Upper lobe of left lung (tissue), 6 donors: ENCODE measurements at places on chromosomes 16 and 17. TPM values are rescaled to one million over a fixed set of nuclear protein-coding genes. Genes with fewer than 3 reads are reported as not detected.

DNA sequence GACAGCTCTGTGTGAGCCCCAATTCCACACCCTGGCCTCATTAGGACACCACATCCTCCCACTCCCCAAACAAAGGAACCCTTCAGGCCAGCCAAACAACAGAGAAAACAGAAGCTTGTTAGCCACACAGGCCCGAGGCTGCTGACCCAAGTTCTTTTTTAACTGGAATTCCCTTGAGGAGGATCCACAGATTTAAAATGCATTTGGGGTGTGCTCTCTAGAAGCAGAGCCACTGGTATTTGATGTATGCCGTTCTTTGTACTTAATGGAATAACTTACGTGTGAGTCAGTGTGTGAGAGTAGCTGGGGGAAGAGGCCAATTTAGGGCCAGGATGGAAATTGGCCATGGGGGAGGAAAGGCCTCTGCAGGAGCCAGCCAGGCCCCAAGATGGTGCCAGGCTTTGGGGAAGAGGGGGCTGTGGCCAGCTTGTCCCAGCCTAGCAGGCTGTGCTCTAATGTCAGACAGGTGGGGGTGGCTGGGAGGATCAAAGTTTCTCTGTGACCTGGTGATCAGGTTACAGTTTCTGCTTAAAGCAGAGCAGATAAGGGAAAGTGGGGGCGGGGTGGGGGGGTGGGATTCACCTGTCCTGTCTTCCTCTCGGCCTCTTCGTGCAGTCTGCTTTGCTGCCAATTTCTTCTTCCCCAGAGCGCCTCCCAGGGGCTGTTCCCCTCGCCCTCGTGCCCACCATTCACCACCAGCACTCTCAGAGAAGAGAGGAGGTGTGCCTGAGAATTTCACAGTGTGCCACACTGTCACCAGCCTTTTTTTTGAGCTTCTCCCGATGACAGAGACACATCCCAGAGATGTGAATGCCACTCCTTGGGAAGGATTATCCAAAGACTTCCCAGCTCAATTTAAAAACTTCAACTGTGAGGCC lies 50.8 kb downstream of the TOM1L2 start:
- no peaks in the 10 kb centered on the region for H3K36me3 ChIP-seq
- DNase-seq = no peak

GRCh38 chr17:29747660-29748059 lies 124.9 kb upstream of the CORO6 start:
- no peak overlapping the region for H3K27ac ChIP-seq
- DNase-seq = no peak
- H3K4me1 ChIP-seq = peaks cover 43% of the 10 kb centered on the region
- H3K27me3 ChIP-seq = no peaks in the 10 kb centered on the region
- no peak overlapping the region for H3K4me3 ChIP-seq
- H3K36me3 ChIP-seq = no peaks in the 10 kb centered on the region

- no peak overlapping the region for H3K4me3 ChIP-seq
- peaks cover 8% of the 10 kb centered on the region for H3K4me1 ChIP-seq
- H3K27me3 ChIP-seq = peaks cover 13% of the 10 kb centered on the region
- H3K27ac ChIP-seq = no peak overlapping the region
- DNase-seq = no peak
Measured at GRCh38 chr16:2190659-2191445, 5.6 kb downstream of the CASKIN1 start.

The SHISA6 gene
- total RNA-seq = 1.0 TPM
